Cardiac muscle cell (in vitro differentiated cells and primary cell): ENCODE measurements at places on chromosomes 5 and 9.

DNA sequence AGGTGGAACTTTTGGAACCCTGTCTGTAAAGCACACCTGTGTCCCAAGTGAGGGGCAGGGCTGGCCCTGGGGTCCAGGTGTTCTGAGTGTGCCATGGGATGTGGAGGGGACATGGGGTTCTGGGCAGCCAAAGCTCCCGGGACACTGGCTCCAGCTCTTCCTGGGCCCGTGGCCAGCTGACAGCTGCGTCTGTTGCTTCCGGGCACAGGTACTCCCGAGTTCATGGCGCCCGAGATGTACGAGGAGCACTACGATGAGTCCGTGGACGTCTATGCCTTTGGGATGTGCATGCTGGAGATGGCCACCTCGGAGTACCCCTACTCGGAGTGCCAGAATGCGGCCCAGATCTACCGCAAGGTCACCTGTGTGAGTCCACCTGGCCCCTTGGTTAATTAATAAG lies 50.7 kb downstream of the WNK2 start:
- H3K4me3 ChIP-seq, result no peak overlapping the region
- no peaks in the 10 kb centered on the region for H3K27me3 ChIP-seq
- H3K36me3 ChIP-seq, result peaks cover 1% of the 10 kb centered on the region
- no peak overlapping the region for H3K27ac ChIP-seq
- H3K4me1 ChIP-seq, result no peaks in the 10 kb centered on the region

DNA sequence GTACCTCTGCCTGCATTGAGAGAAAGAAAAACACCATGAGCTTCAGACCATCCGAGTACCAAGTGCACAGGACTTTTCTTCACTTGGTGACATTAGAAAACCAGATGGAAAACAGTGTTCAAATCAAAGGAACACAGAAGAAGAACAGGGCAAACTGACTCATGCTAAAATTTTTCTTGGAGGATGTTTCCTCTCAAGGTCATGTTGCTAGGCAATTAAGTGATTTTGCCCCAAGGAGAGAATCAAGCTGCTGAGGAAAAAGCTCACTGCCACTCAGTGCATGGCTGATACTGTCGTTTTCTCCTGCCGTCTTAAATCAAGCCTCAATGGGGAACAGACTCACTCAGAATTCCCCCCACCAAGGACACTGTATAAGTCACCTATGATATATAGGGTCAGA lies 57.9 kb upstream of the SIMC1 start:
- H3K27ac ChIP-seq, result no peak overlapping the region
- H3K4me1 ChIP-seq, result peaks cover 2% of the 10 kb centered on the region
- H3K4me3 ChIP-seq, result no peak overlapping the region

- H3K4me3 ChIP-seq, result no peak overlapping the region
- no peak for DNase-seq
- no peak overlapping the region for H3K27ac ChIP-seq
- H3K36me3 ChIP-seq, result no peaks in the 10 kb centered on the region
- H3K4me1 ChIP-seq, result no peaks in the 10 kb centered on the region
- no peaks in the 10 kb centered on the region for H3K27me3 ChIP-seq
Observed at GRCh38 chr9:112810696-112811490, 60.3 kb downstream of the SNX30 start.

- no peaks in the 10 kb centered on the region for H3K4me1 ChIP-seq
- no peaks in the 10 kb centered on the region for H3K27me3 ChIP-seq
Observed at GRCh38 chr5:6785861-6786180, 72.6 kb downstream of the TENT4A start.

DNA sequence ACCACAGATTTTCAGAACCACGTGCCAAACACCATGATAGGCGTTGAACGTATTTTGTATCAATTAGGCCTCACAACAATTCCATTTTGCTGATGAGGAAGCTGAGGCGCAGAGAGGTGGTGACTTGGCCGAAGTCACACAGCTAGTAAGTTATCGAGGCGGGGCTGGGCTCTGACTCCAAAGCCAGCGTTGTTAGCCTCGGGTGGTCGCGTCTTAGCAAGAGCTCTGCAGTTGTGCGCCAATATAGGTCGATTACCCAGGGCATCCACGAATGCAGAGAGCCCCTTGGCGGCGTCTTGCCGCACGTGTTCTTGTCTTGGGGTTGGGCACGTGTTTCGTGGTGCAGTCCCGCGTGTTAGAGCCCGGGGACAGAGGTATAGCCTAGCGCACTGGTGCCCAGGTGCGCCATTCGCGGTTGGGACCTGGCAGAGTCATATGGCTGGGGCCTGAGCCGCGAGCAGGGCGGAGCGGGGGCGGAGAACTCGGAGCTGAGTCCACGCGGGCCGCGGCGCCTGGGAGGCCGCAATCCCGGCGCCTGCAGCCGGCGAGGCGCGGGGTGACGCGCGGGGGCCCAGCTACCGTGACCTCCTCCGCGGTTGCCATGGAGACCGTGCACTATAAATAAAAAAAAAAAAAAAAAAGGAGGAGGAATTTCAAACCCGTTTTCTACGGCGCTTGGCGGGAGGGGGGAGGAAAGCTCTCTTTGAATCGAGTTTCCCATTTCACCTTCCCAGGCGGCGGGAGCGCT lies 62.3 kb downstream of the CXXC5 start:
- H3K4me1 ChIP-seq, result peaks cover 22% of the 10 kb centered on the region
- no peaks in the 10 kb centered on the region for H3K27me3 ChIP-seq
- H3K27ac ChIP-seq, result no peak overlapping the region
- peak overlapping the region; percentile 40 for H3K4me3 ChIP-seq
- peak; percentile 77 for DNase-seq
- no peaks in the 10 kb centered on the region for H3K36me3 ChIP-seq

DNA sequence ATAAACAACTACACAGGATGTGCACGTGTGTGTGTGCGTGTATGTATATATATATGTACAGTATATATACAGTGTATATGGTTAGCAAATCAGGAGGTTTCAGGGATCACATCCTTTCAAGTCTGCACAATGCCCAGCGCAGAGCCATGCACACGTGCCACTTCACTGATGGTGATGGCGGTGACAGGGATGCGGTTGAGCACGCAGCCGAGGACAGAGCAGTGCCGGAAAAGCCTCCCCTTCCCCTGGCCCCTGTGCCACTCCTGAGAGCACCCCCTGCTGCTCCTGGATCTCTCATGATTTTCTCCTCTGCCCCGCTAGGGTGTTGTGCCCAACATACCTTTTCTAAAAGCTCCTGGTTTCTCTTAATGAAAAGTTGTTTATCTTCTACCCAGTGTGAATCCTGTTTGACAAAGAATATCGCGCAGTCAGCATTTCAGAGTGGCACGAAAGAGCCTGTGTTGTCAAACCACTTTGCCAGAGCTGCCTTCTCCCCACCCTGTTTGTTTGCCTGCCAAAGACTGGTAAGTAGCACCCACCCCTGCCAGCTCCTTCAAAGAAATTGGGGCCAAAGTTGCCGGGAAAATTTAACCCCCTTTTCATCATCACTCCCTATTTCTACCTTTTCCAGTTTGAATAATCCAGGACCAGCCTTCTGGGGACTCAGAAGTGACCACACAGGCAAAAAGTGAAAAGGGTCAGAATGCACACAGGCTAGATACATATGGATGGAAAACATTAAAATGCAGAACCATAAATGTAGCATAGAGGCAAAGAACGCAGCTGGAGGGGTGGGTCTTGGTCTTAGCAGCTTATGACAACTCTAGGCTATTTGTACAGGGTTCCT lies 126.2 kb upstream of the DPYSL3 start:
- H3K27me3 ChIP-seq, result no peaks in the 10 kb centered on the region
- H3K36me3 ChIP-seq, result peaks cover 11% of the 10 kb centered on the region
- no peaks in the 10 kb centered on the region for H3K4me1 ChIP-seq
- no peak overlapping the region for H3K4me3 ChIP-seq
- no peak for DNase-seq
- H3K27ac ChIP-seq, result no peak overlapping the region

- H3K27me3 ChIP-seq, result no peaks in the 10 kb centered on the region
- DNase-seq, result no peak
- H3K4me3 ChIP-seq, result no peak overlapping the region
- H3K36me3 ChIP-seq, result no peaks in the 10 kb centered on the region
- H3K4me1 ChIP-seq, result no peaks in the 10 kb centered on the region
Observed at GRCh38 chr5:91977579-91977978, 594.5 kb upstream of the ARRDC3 start.

GRCh38 chr9:87656485-87656884 lies 69.4 kb upstream of the CTSL start:
- DNase-seq, result no peak
- no peak overlapping the region for H3K4me3 ChIP-seq
- no peaks in the 10 kb centered on the region for H3K27me3 ChIP-seq
- no peak overlapping the region for H3K27ac ChIP-seq
- no peaks in the 10 kb centered on the region for H3K36me3 ChIP-seq
- H3K4me1 ChIP-seq, result no peaks in the 10 kb centered on the region

DNA sequence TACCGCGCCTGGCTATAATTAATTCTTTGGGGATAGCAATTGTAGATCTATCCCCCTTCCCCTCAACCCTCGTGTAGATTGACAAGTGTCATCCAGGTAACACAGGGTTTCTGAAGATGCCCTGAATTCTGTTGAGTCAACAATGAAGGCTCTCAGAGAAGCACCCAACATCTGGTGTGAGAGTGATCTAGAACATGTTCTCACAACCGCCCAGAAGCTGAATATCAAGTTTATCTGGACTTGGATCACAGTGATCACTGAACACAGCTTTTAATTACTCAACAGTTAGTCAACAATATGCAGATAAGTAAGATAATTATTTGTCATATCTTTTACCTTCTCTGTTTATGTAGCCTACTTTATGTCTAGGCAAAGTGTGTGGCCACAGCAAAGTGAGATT lies 204.2 kb upstream of the RGMB start:
- no peaks in the 10 kb centered on the region for H3K27me3 ChIP-seq
- no peak overlapping the region for H3K27ac ChIP-seq
- no peaks in the 10 kb centered on the region for H3K36me3 ChIP-seq
- H3K4me3 ChIP-seq, result no peak overlapping the region

DNA sequence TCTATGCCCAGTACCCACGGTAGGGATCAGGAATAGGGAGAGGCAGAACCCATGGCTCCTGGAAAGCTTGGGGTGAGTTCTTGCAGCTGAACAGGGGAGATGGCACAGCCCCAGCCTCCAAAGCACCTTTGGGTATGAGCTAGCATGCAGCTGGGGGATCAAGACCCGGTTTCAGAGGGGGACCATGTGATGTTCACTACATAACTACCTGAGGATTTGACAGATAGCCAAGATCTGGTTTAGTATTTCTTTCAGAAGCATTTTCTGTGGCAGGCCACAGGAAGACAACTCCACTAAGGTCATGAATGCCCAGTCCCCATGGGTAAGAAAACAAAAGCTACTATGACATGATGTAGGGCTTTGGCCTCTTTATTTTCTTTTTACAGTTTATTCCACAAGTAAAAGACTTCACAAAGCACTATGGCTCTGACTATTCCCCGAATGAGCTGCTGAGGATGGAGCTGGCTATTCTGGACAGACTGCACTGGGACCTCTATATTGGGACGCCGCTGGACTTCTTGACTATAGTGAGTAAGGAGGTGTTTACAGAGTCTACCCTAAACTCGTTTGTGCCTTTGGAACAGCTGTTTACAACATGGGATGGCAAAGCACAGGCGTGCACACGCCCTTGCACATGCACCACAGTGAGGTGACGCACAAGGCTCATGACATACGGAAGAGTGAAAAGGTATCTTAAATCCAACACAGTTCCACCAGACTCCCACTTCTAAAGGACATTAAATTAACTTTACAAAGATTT lies 3.4 kb downstream of the CCNI2 start:
- H3K27me3 ChIP-seq, result peaks cover 59% of the 10 kb centered on the region
- no peaks in the 10 kb centered on the region for H3K36me3 ChIP-seq
- H3K4me1 ChIP-seq, result no peaks in the 10 kb centered on the region
- DNase-seq, result no peak
- no peak overlapping the region for H3K27ac ChIP-seq
- H3K4me3 ChIP-seq, result no peak overlapping the region

GRCh38 chr9:124045076-124045829 lies 33.7 kb downstream of the LHX2 start:
- peaks cover 4% of the 10 kb centered on the region for H3K4me1 ChIP-seq
- no peak for DNase-seq
- H3K27me3 ChIP-seq, result peaks cover 68% of the 10 kb centered on the region

- H3K27ac ChIP-seq, result no peak overlapping the region
- no peaks in the 10 kb centered on the region for H3K27me3 ChIP-seq
- no peaks in the 10 kb centered on the region for H3K4me1 ChIP-seq
- no peak overlapping the region for H3K4me3 ChIP-seq
- DNase-seq, result no peak
Observed at GRCh38 chr5:107251151-107251550, 419.6 kb downstream of the EFNA5 start.

DNA sequence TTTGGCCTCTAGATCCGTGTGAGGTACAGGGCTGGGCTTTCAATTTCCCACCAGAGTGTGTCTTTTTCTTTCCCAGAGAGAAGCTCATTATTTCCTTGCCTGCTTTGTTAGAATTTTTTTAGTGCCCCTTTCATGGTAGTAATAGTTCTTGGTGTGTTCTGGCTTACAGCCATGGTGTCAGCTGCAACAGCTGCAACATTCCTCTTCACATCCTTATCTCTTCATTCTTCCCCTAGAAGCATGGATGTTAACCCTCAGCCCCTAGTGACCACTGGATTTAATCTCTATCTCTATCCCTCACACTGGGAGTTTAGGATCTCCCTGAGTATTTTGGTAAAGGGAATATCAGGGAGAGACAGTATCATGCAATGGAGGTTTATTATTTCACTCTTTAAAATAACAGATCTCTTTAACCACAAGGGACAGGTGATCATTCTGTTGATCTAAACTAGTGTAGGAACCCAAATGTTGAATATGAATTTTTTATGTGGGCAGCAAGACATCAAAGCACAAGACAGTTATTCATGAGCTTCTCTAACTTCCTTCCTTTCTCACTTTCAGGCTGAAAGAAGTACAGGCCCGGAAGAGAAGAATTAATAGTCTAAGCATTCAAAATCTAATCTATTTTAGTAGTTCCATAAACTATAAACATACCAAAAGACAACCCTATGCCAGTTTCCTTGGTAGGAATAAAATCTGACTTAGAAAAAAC lies 160.2 kb downstream of the FAM170A start:
- H3K27me3 ChIP-seq, result no peaks in the 10 kb centered on the region
- peak; percentile 22 for DNase-seq
- H3K27ac ChIP-seq, result no peak overlapping the region
- no peaks in the 10 kb centered on the region for H3K36me3 ChIP-seq

GRCh38 chr9:90801241-90801972 lies at the start of gene SYK:
Gene SYK (plus strand): TSS chr9:90801819. CDS start chr9:90843899, 42,080 bp downstream.
- H3K4me1 ChIP-seq, result no peaks in the 10 kb centered on the region
- no peak for DNase-seq
- no peaks in the 10 kb centered on the region for H3K36me3 ChIP-seq
- peaks cover 86% of the 10 kb centered on the region for H3K27me3 ChIP-seq
- no peak within 1 kb of the TSS for H3K27ac ChIP-seq

GRCh38 chr9:16413509-16414016 lies 456.9 kb downstream of the BNC2 start:
- H3K36me3 ChIP-seq, result no peaks in the 10 kb centered on the region
- no peaks in the 10 kb centered on the region for H3K4me1 ChIP-seq
- H3K27me3 ChIP-seq, result peaks cover 18% of the 10 kb centered on the region
- H3K27ac ChIP-seq, result no peak overlapping the region
- no peak overlapping the region for H3K4me3 ChIP-seq

DNA sequence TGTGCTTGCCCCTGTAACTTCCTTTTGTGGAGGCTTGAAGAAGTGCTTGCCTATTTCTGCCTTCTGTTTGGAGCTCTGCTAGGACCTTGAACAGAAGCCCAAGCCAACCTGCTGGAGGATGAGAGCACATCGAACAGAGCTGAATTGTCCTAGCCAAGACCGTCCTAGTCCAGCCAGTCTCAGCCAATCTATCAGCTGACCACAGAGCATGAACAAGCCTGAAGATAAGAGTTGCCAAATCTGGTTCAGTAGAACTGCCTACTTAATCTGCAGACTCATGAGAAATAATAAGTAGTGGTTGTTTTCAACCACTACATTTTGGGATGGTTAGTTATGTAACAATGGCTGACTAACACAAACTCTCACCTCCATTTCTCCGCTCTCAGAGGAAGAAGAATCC lies 4.4 kb upstream of the SNX2 start:
- H3K4me1 ChIP-seq, result no peaks in the 10 kb centered on the region
- H3K36me3 ChIP-seq, result no peaks in the 10 kb centered on the region
- H3K27ac ChIP-seq, result no peak overlapping the region
- DNase-seq, result peak; percentile 68
- H3K4me3 ChIP-seq, result no peak overlapping the region
